Aorta (tissue), 5 donors: ENCODE measurements at places on chromosomes 2 and 18.

GRCh38 chr18:41206341-41206830 lies 748.6 kb upstream of the PIK3C3 start:
- no peak for DNase-seq

GRCh38 chr18:55856229-55856628 lies 268.2 kb upstream of the TCF4 start:
- DNase-seq, result no peak

- no peak for DNase-seq
Measured at GRCh38 chr2:126787289-126787688, 111.4 kb upstream of the TEX51 start.

DNA sequence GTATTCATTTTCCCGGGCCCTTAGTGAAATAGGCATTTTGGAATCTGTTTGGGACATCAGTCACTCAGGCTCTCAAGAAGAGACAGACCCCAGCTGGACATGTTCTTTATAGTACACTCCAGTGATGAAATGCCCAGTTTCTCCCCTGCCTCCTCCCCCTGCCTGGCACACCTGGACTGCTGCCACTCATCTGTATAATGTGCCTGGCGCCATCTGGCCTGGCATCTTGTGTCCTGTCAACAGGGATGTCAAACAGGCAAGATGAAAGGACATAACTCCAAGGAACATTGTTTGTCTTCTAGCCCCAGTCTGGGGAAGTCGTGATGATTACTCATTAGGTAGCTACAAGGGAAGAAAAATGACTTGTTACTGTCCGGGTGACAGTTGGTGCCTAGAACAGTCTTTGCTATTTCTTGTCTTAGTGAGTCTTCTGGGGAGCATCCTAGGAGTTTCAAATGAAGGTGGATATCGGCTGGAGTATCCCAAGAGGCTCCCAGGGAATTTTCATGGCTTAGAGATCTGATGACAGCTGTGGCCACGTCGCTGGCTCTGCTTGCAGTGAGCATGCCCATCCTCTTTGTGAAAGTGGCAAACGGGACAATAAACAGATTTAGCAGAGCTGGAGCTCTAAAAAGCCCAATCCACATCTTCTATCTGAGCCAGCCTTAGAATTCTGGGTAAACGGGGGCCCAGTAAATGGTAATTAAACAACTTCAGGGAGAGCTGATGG lies 153.6 kb downstream of the ALK start:
- DNase-seq, result no peak

GRCh38 chr18:38868757-38869156 lies 1303.2 kb upstream of the CELF4 start:
- no peak for DNase-seq

GRCh38 chr2:123928358-123928757 lies 96.7 kb upstream of the CNTNAP5 start:
- DNase-seq, result no peak

- no peak for DNase-seq
Measured at GRCh38 chr2:215604606-215605005, 168.7 kb upstream of the FN1 start.

- DNase-seq, result no peak
Measured at GRCh38 chr2:15031745-15032240, 399.3 kb downstream of the LRATD1 start.

- DNase-seq, result no peak
Measured at GRCh38 chr2:66573416-66573815, 138.5 kb downstream of the MEIS1 start.

DNA sequence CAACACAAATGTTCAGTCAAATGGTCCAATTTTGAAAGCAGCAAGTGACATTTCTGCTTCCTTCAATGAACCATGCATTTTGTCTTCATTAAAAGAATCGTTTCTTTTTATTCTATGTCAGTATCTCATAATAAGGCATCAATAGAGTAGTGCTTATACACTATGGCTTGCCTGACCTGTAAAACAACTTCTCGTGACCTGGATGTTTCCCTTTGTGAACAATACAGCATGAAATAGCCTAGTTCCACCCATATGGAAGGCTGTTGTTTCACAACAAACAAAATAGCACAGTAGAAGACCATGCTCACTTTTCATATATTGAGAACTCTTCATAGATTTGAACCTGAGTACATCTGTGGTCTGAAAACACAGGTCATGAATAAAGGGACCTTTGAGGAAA lies 104.3 kb upstream of the PIK3C3 start:
- no peak for DNase-seq

DNA sequence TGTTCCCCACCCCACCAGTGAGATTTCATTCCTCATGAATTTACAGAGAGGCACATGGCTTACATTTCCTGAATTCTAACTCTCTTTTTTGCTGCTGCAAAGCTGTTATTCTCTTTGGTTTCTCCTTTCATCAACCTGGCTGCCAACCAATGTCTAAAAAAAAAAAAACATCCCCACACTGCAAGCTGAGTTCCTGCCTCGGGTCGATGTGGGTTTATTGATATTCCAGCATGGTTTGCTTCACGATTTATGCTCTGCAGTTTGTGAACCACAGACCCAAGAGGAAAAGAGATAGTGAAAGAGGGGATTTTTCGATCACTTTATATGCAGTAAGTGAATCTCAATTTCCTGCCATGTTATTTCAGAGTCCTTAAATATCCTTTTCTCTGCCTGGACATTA lies 363.6 kb downstream of the LPIN1 start:
- no peak for DNase-seq

- no peak for DNase-seq
Measured at GRCh38 chr2:5464657-5465056, 227.5 kb upstream of the SOX11 start.

DNA sequence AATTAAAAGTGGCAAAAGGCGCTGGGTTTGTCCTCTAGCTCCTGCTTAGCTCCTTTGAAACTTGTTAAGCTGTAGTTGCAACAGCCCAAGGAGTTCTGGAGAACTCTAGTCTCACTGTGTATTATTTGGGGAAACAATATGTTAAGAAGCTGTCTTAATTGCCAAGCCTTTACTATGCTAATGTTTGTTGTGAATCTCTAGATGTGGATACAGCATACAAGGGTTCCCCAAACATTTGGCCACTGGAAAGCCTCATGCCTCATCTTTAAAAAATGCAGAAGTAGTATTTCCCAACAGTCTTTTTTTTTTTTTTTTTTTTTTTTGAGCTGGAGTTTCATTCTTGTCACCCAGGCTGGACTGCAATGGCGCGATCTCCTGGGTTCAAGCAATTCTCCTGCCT lies 236.7 kb downstream of the PRKCE start:
- DNase-seq, result no peak

DNA sequence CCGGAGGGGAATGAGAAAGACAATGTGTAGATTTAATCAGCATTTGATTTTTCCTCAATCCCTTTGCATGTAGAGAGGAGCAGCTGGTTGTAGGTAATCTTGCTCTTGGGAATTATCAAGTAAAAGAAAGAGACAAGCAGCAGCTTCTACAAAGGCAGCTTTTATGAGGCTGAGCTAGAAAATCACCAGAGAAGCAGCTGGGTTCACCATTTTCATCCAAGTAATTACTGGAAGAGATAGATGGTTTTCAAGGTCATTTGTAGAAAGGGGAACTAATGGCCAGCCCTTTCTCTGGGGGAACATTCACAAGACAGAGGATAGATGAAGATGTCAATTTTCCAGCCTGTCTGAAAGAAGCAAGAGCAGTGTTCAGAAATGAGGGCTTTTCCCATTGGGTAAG lies 113.0 kb downstream of the RND3 start:
- no peak for DNase-seq

DNA sequence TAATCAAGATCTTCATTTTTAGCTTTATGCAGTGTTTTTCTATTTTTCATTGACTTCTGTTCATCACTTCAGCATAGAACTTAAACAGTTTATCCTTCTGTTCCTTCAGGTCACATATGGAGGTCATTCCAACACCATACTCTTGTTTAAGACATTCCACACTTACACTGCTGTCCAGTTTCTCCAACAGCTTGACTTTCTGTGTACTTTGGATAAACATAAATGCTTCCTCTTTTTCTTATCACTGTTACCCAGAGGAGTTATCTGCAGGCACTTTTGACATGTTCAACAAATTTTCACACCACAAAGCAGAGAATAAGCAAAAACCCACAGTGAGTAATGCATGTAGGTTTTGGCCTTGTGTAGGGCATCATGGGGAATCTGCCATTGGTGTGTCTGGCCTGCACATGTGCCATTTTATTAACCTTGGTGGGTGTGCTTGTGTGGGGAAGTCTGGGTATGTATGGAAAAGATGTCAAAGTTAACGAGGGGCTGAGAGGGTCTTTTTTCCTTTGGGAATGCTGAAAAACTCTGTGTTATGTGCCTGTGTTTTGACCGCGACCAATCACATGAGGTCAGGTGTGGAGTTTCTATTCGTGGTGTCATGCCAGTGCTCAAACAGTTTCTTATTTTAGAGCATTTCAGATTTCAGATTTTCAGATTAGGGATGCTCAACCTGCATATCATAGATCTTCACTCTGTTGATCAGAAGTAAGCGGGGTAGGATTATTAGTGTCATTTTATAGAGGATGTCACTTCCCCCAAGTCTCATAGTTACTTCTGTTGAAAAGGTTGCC lies 53.9 kb upstream of the ACVR1 start:
- no peak for DNase-seq

DNA sequence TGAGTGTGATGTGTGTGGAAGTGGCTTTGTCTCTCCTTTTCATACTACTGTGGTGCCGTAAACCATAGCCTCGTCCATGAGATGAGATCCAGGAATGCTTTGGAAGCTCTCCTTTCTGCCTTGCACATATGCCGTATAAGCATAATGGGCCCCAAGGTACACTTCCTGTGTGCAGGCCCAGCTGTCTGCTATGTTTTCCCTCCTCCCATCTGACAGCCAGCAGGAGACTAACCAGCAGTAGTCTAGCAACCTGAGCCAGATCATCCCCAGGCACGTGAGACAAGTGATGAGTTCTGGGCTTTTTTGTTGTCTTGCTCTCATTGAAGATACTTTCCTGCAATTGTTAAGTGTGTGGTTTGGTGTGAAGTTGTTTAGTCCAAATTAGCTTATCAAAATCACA lies 555.5 kb upstream of the LRRTM4 start:
- DNase-seq, result no peak

- no peak for DNase-seq
Measured at GRCh38 chr2:15298770-15299169, 262.4 kb downstream of the NBAS start.

DNA sequence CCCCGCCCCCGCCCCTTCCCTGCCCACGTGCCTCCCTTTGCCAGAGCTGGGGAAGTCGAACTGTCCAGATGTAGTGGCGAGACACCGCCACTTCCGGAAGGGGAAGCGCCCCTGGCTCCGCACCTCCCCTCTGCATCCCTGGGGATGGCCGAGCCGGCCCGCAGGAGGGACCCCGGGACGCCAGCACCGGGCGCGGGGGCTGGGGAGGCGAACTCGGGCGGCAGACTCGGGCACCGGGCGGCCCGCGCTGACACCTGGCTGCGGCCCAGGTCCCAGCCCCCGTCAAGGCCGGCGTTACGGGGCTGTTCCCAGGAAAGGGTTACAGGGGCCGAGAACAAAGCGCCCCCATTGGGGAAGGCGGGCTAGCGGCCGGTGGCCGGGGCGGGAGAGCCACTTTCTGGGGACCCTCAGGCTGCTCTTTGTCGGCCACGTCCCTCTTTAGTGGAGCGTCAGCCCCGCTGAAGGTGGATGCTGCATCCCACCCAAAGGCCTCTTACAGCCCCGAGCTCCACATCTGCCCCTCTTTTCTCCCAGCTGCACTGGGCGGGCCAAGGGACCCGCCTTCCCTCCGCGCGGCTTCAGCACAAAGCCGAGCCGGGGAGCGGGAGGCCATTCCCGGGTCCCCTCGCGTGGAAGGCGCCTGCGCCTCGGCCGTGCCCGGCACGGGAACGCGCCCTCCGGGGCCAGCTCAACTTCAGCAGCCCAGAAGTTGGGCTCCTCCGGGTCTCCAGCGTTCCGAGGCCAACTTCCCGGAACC lies 1.3 kb downstream of the SDC1 start:
- peak; percentile 84 for DNase-seq

DNA sequence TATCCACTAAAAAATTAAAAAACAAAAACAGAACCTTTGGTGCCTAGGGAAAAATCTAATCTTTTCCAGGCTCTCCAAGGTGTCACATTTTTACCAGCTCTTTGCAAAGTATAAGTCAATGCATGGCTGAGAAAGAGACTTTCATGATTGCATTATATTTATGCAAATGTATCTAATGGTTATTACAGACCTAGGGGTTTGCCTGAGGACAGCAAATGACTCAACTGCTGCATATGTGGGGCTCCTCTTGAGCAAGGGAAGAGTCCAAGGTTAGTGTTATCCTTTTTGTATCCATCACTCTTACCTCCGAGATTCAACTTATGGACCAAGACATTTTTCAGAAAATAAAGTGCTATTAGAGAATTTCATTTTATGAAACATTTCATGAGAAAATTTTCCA lies 33.9 kb upstream of the RMP24 start:
- no peak for DNase-seq

GRCh38 chr2:195498176-195498575 lies 158.8 kb upstream of the SLC39A10 start:
- peak; percentile 57 for DNase-seq

DNA sequence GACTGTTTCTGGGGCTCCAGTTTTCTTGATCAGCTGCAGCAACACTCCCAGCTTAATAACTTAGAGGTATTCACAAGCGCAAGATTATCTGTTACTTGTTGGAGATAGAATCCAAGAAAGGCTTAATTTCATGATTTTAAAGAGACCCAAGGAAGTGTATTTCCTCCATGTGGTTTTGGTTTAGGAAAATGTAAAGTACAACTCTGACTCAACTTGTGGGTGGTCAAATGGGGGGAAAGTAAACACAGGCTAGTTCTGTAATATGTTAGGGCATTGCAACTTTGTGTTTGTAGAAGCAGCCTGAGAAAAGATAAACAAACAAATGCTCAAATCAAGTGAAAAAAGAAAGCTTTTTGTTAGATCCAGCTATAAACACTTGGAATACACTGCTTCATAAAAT lies 90.1 kb upstream of the COL3A1 start:
- DNase-seq, result no peak

- no peak for DNase-seq
Measured at GRCh38 chr2:112910219-112910618, 746 bp upstream of the IL37 start.

GRCh38 chr2:238336151-238336550 lies 15.8 kb downstream of the TRAF3IP1 start:
- no peak for DNase-seq

GRCh38 chr2:240999873-241000541 lies 1.6 kb downstream of the SNED1 start:
- no peak for DNase-seq

DNA sequence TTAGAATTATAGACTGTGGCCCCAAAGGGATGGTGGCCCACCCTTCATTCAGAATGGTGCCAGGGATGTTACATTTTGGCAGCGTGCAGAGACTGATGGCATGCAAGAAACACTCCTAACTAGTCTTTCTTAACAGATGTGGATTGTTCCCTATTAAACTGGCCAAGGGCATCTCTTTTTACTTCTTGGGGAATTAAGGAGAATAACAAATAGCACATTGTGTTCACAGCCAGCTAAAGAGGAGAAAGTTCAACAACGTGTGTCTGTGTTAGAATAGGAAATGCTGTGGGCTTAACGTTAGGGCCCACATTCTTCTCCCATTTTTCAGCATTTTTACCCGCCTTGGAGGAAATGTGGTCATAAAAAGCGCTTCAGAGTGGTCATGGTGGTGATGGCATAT lies 404.8 kb downstream of the CDH2 start:
- DNase-seq, result no peak

GRCh38 chr2:212923393-212923792 lies 228.0 kb downstream of the IKZF2 start:
- no peak for DNase-seq
